ENCODE measurements at places on chromosomes 1 and 21.

DNA sequence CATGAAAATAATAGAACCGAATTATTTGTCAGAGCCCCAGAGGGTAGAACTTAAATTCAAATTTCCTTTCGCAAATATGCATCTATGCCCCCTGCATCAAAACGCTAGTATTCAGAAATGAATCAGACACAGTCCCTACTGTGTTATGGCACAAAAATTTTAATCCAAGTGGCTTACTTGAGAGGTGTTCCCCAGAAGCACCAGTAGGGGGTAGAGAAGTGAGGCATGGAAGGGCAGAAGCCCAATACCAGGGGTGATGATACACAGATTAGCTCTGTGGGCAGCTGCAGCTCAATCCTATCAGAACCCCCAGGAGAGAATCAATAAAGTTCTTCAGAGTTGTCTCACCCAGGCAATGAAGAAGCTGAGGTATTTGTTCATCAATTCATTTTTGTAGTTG lies 342.2 kb downstream of the OMA1 start:
- DNase-seq: peak; percentile 1

GRCh38 chr1:88984569-88984968 lies 7.9 kb downstream of the KYAT3 start:
- no peak for DNase-seq

- peak; percentile 86 for DNase-seq
These were observed 8.8 kb downstream of the ZNF683 start for GRCh38 chr1:26363549-26364448.

DNA sequence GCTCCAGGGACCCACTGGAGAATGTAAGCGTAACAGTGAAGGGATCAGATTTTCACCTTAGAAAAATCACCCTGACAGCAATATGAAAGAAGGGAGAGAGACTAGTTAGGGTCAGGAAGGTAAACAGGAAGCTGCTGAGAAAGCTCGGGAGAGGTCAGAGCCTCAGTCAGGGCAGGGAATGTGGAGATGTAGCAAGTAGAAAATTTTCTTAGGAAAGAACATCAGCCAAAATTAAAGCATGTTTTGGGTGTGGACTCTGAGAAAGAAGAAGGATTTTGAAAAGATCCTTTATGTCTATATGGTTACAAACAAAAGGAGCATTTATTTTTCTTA lies 16.7 kb upstream of the ERICH3 start:
- no peak for DNase-seq

- no peak for DNase-seq
These were observed 5.0 kb upstream of the PMVK start for GRCh38 chr1:154941333-154942013.

DNA sequence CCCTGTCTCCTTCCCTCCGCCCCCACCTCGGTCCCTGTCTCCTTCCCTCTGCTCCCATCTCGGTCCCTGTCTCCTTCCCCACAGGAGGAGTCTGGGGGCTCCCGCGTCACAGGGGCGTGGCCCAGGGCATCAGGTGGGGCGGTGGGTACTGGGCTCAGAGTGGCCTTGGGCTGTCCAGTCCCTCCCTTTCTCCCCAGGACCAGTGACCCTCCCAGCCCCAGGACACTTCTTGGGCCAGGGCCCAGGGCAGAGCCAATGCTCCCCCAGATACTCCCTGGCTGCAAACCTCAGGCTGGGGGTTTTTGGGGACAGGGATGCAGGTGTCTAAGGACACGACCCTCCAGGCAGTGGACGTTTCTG lies 6.8 kb upstream of the RNF223 start:
- no peak for DNase-seq

GRCh38 chr1:29829448-29830344 lies 593.4 kb downstream of the PTPRU start:
- no peak for DNase-seq

DNA sequence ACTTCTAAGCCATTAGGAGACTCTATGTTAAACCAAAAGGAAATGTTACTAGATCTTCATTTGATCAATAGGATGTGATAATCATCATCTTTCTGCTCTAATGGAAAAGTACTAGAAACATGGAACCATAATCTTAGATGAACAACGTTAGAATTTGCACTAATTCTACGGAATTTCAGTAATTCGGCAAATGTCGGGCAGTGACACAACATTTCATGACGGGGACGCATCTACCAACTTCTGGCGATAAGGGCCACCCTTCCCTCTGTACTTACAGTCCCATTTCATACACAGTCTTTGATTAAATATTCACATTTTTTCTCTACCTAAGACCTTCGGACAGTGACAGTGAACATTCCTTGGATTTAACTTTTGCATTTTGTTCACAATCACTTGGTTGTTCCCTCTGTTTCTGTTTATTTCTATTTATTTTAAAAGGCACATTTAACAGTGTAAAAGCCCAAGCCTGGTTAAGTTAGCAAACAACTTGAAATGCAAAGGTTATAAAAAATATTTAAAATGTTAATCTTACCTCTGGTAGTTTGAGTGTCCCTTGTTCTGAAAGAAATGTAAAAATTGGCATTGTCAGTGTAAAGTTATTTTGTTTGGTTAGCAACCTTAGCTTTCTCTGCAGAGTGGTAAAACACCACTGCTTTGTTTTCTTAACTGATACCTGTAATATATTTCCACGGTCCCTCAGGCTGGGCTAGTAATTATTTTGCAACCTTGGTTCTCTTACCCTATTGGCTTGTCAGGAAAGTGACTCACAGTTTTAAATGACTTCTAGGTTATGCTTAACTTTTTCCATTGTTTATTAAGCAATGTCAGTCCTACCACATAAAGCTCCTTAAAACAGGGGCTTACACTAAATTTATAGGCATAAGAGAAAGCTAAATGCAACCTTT lies 276.9 kb downstream of the VAV3 start:
- no peak for DNase-seq

DNA sequence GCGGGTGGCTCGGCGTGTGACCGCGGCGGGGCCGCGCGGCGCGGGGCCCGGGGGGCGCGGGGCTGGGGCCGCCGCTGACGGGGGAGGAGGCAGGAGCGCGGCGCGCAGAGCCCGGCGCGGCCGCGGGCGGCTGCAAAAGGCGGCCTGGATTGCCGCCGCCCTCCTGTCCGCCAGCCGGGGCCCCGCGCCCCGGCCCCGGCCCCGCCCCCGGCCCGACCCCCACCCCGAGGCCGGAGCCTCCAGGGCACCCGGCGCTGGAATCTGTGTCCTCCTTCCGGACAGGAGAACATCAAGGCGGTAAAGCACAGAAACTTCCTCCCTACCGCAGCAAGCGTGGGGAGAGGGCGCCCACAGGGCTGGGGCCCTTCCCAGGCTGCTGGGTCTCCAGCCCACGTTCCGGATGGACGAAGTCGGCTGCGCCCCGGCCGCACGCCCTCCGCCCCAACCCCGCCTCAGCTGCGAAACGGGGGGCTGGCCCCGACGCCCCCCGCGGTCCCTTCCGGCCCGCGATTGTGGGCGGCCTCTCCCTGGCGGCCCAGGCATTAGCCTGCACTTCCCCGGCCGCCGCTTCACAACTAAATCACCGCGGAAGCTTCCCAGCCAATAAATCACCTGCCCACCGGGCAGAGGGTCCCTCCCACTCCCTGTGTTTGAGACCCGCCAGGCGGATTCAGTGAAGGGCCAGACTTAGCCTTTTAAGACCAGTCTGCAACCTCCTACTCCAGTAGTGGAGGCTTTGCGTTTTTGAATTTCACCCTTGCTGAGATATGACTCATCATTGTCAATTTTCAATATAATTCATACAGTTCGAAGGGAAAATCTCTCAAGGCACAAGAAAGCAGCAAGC lies 106.0 kb downstream of the SLC45A1 start:
- no peak for DNase-seq

DNA sequence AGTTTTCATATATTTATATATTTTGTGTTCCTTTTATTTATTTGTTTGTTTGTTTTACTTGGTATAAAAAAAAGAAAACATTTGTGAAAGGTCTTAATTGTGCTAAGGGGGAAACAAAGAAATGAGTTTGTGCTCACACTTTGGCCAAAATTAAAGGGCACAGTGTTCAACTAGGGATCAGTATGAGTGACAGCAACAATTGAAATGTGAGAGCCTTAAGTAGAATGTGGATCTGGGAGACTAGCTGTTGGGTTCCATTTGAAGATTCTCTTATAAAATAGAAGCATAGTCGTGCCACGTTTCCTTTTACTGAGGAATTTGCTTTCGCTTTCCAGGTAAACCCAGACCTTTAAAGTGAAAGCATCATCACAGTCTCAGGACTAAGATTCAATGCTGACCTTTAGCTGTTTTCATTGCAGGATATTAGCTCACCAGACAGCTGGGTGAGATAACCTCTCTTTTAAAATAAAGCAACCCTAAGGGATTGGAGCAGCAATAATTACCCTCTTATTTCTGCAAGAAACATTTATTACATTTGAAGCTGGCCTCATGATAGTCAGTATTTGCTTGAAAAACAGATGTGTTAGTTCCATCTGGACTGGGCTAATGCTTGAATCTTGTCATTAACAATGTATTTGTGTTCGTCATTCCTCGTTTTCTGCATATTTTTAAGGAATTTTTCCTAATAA lies 37.1 kb upstream of the CD55 start:
- DNase-seq: no peak

- DNase-seq: no peak
These were observed 17.5 kb downstream of the KLHDC8A start for GRCh38 chr1:205339197-205339702.

DNA sequence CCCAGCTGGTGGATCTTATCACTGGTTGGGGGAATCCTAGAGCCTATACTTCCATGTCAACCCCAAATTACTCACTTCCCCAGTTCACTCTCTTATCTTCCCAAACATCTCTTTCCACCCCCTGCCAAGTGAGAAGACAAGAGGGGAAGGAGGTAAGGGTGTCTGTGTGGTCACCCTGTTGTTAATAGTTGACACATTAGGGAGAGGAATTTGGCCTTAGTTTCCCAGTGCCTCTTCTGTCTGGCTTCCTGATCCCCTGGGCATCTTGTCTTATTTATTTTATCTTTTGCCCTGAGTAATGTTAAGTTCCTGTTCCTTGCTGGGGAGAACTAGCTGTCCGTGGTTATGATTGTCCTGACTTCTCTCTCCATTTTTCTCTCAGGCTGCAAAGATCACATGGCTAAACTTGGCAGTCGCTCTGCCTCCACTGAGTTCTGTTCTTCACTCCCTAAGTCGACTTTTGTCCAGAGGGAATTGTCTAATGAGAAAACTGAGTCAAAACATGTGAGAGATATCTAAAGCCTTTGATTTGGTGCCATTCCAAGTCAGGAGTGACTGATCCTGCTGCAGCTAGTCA lies 157.1 kb upstream of the SYT6 start:
- DNase-seq: no peak

GRCh38 chr1:24142546-24143534 lies at the start of gene IL22RA1:
TSS of gene IL22RA1 (minus strand) at chr1:24143140. CDS start at chr1:24143082, 58 bp downstream.
- DNase-seq: no peak

DNA sequence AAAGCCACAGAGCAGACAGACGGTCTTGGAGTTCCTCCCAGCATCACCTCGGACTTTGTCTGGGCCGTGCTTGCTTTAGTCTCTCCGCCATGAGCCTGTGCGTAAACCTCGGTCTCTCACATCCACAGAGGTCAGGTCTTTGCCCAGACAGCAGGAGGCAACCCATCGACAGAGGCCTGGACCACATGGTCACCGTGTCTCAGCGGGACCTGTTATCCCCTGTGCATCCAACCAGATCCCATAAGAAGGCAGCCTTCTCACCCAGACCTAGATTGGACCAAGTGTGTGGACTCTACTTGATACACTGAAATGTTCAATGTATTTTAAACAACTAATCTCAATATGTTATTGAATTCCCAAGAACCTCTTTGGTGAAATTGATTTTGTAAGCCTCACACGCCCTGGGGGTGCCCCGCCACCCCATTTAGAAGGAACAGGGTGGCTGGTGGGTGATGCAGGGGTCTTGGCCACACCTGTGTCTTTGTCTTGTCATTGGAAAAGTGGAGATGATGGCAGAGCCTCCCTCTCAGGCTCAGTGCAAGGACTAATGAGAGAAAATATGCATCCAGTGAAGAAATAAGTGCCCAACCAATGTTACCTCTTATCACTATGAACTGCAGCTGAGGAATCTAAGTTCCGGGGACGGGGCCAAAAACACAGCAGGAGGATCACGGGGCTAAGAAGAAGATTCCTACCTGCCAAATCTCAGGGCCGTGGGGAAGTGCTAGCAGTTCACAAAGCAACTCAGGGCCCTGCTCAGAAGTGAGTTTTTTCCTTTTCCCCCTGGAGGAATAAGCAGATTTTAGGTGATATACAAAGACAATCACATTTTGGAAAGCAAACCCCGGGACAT lies 101.6 kb upstream of the BACE2 start:
- no peak for DNase-seq

DNA sequence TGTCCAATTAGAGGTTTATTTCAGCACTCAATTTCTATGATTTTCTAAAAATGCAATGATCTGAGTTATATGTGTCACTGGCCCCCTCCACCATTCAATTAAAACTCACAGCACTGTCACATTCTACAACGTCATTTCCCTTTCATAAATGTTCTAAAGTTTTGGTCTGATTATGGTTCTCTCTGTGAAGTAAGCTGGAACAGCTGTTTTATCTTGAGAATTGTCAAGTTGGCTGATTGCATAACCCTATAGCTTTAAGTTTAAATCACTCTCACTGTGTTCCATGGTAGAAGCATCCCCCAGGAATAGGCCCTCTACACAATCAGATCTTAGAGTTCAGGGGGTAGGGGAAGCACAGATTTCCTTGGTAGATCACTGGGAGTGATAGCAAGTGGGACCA lies 41.4 kb upstream of the DNASE2B start:
- DNase-seq: no peak

DNA sequence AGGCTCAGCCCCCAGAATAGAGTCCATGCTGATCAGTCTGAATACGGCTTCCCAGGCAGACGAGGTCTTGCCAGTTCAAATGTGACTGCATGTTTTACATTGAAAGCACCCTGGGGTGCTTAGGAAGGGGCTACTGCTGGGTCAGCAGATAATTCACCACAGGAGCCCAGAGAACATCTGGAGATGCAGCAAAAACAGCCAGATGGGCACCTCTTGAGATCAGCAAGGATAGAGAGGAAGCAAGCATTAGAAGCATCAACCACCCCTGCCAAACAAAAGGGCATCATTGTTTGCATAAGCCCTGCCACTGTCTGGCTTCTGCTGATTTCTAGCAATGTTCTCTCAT lies 403.1 kb downstream of the RRAGC start:
- no peak for DNase-seq

DNA sequence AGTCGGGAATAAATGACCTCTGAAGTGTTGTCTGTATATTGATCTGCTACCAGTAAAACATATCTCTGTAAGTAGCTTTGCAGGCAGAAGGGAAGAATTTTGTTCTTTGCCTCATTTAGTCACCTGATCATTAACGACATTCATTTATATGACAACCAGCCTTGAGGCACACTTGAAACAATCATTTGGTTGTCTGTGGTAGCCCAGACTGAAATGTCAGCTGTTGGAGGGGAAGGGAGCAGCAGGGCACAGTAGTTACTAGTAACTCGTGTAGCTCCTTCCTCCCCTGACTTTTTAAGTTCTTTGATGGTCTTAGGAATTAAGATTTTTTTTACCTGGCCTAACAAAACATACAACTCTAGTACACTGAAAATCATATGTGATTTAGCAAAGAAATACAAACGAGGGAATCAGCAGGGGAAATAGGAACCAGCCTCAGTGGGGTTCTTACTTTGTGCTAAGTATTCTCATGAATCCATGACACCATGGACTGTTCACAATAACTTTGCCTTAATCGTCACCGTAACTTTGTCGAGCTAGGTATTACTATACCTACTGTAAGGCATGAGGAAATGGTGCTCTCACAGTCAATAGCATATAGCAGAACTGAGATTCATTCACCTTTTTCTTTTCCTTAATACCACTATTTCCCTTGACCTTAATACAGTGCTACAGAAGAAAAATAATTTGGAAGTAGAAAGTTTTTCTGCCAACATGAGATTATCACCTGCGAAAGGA lies 6.4 kb downstream of the IL12RB2 start:
- DNase-seq: no peak

- no peak for DNase-seq
These were observed 108.0 kb downstream of the BRINP2 start for GRCh38 chr1:177278626-177279390.

GRCh38 chr21:46347791-46348381 lies 23.9 kb downstream of the PCNT start:
- no peak for DNase-seq
